ENCODE measurements at places on chromosomes 2 and 18.

- peak; percentile 78 for DNase-seq
Observed at GRCh38 chr2:136327162-136327852, 209.4 kb upstream of the CXCR4 start.

- DNase-seq: no peak
Observed at GRCh38 chr2:160010361-160011145, 51.9 kb downstream of the PLA2R1 start.

DNA sequence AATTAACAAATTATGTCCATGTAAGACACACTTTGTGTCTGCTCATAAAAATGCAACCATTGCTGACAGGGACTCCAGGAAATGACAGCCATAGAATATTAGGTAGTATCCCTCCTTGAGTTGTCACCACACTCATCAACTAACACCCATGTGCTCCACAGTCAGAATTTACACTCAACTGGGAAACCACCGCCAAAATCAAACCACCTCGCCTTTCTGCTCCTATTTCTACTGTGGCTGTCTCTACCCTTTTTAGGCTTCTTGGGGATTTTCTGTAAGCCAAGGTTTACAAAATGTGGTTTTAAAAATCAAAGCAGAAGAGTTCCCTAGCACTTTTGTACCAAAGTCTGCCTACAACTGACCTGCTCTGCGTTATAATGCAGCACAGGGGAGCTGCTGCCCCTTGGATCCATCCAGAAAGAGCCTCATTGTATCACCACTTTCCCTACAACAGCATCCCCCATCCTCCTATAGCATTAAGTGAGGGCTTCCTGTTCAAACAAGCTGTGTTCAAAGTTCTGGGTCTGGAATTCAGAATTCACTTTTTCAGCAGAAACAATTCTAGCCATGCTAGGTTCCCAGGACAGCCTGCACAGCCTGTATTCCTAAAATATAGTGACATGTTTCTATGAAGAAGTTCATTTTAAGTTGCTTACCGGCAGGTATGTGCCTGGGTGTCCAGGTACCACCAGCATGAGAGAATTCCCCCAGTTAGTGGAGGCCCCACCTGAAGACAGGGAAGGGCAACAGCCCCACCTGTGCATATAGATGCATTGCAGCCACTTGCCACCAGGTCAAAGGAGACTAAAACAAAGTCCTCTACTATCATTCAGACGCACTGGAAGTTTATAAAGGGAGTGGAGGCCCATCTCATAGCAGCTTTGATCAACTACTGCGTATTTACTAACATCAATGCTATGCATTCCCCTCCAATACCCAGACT is 104.3 kb downstream of the MYO5B start:
- DNase-seq: no peak

DNA sequence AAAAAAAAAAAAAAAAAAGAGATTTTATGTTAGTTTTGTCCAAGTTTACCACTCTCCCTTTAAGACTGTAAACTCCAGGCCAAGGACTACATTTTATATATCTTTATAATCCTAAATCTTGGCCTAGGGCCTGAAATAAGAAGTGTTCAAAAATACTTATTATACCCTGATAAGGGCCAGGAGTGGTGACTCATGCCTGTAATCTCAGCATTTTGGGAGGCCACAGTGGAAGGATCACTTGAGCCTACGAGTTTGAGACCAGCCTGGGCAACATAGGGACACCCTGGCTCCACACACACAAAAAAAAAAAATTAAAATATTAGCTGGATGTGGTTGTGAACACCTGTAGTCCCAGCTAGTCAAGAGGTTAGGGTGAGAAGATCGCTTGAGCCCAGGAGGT is 12.7 kb downstream of the TRIP12 start:
- no peak for DNase-seq

DNA sequence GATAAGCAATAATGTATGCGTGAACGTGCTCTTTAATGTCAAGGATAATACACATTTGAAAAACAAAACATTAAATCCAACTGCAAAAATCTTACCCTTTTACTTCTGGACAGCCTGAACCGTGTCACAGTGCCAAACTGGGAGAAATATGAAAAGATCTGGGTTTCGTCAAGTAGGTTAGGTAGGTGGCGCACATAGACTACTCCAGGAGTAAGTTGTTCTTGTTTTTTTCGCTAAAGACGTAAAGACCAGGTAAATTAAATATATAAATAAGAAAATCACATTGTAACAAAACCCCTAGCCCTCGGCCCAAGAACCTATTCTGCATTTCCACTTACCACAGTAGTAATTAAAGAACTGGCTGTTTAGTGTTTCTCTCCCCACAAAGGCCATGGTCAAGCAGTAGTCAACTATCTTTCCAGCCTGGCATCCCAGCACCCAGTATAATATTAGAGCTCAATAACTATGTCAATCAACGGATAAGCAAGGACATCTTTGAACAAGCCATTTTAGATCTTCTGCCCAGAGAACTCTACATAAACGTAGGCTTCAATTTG is 1.1 kb downstream of the NIFK start:
- DNase-seq: no peak

DNA sequence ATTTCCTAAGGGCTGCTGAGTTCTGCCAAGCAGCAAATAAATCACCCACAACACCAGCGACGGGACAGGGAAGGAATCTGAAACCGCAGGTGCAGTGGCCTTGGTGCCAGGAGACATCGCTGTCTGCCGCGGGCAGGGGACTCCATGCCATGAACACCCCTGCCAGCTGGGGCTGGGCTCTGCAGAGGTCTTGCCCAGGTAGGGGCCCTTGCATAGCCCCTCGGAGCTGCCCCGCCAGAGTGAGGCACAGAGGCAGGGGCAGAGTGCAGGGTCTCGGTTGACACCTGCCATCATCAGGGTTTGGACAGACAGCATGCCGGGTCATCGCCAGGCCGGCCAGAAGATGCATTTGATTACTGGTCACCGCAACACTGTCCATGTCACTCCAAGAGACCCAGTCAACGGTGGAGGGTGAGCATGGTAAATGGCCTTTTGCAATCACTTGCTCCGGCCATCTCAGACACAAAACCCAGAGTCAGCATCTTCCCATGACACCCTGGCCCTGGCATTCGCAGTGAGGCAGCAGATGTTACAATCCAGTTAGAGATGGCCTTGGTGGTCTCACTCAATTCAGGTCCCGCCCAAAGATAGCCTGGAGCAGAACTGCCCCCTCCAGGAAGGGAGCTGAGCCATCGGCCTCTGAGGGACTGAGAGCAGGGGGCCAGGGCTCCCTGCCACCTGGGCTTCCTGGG is 255.4 kb downstream of the NDUFA10 start:
- no peak for DNase-seq

DNA sequence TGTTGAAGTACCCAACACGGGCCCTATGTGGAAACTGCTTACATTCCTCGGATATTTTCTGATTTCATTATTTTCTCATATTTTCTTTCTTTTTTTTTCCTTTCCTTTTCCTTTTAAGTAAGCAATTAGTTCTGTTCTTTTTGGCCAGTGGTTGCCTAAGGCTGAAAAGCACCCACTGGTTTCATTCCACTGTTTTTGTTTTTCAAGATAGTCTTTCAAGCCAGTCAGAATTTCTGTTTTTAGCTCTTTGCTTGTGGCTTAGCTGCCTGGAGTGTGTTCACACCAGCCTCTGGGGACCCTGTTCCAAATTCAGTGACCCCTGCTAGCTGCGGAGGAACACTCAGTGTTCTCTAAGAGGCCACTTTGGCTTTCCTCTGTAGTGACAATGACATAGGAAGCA is 73.6 kb downstream of the NRP2 start:
- DNase-seq: no peak

DNA sequence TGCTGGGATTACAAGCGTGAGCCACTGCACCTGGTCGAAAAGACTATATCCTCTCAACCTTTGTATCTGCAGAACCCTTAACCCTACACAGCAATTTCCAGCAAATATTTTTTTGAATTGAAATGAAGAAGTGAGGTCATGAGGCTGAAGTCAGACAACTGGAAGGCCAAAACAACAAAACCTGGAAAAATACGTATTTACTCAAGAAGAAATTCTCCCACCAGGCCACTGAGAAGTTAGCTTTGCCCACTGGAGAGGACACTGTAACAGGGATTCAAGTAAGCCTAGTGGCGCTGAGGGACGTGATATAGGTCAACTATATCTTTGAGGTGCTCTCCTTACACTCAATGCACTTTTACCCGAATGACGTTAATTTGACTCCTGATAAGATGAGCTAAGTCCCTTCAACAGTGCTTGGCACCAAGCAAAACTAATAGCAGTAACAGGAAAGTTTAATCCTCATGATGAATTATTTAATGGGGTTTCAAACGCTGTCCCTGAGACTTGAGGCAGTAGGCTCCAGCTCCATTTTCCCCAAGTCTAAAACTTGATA is 1.9 kb downstream of the HDLBP start:
- DNase-seq: no peak

- DNase-seq: no peak
Observed at GRCh38 chr2:70144443-70145143, 46.2 kb downstream of the C2orf42 start.

GRCh38 chr2:27728081-27728858 is 43.2 kb upstream of the MRPL33 start:
- peak; percentile 47 for DNase-seq

DNA sequence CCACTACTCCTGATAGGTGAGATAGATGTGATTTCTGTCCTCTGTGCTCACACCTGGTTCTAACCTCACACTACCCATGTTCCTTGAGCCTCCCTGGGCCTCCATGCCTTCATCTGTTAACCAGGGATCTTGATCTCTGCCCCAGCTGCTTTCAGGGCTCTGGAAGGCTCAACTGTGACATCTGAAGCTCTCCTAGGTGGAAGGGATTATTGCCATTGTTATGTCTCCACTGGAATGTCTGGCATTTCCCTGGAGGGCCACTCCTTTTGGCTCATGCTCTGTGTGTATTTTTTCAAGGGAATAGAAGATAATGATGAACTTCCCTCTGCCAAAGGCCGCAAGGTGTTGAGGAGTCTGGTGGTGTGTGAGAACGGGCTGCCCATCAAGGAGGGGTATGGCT is 41.2 kb downstream of the PCARE start:
- DNase-seq: no peak

DNA sequence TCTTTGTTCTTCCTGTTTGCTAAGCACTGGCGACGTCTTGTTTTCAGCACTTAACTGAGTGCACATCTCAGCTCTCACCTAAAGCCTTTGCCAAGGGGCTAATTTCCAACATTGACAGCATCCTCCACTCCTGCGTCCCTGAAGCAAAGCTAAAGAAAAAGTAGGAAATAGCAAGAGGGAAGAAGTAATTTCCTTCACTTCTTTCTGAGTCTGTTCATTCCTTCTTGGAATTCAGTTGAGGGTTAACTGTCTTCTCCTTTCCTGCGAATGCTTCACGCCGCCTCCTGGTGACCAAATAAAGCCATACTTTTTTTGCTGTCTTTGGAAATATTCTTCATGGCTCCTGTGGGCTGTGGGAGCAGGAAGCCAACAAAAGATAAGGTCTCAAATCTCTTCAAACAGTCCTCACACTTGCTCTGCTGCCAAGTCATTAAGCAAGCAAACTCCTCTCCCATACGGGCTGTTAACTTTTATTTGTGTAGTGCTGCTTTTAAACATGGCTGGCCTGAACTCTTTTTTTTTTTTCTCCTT is 100.9 kb downstream of the DPP10 start:
- DNase-seq: no peak

DNA sequence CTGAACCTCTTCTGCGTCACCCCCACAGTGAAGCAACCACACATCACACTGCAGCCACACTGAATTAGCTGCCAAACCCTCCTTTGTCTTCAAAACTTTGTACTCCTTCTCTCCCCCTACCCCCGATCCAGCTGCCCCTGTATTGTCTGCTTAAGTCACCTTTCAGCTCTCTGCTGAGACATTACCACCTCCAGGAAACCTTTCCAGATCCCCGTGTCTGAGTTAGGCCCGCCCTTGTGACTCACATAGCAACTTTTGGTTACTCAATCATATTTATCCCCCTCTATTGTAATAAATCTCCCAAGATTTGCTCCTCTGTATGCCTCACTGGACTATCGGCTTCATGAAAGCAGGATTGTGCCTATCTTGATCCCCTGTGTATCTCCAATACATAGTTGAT is 82.8 kb upstream of the CDCA7 start:
- DNase-seq: no peak

GRCh38 chr2:217437290-217437870 is 565.4 kb downstream of the TNS1 start:
- DNase-seq: no peak

- DNase-seq: peak; percentile 83
Observed at GRCh38 chr2:94874277-94874997, 3.2 kb downstream of the TEKT4 start.

DNA sequence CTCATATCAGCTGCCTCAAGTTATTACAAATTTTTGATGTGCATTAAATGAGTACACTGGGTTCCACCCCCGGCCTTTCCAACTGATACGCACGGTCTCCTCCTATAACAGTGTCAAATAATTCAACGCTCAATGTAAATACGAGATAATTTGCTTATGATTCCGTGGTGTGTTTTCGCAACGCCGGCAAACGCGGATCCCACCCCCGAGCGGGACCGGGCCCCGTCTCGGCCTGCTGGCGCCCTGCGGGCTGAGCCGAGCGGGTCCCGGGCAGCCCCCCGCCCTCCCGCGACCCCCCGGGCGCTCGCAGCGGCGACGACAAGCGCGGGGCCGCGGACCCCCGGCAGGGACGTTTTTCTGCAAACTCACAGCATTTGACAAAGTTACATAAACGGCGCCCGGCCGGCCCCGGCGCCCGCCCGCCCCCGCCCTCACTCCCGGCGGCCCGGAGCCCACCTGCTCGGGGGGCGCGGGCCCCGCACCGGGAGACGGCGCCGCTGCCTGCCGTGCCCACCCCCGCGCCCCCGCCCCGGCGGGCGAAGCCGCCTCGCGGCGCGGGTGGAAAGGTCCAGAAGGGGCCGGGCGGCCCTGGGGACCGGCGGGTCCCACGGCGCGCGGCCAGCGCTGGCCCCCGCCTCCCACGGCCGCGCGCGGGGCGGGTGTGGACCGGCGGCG is 762 bp downstream of the HDAC4 start:
- no peak for DNase-seq

DNA sequence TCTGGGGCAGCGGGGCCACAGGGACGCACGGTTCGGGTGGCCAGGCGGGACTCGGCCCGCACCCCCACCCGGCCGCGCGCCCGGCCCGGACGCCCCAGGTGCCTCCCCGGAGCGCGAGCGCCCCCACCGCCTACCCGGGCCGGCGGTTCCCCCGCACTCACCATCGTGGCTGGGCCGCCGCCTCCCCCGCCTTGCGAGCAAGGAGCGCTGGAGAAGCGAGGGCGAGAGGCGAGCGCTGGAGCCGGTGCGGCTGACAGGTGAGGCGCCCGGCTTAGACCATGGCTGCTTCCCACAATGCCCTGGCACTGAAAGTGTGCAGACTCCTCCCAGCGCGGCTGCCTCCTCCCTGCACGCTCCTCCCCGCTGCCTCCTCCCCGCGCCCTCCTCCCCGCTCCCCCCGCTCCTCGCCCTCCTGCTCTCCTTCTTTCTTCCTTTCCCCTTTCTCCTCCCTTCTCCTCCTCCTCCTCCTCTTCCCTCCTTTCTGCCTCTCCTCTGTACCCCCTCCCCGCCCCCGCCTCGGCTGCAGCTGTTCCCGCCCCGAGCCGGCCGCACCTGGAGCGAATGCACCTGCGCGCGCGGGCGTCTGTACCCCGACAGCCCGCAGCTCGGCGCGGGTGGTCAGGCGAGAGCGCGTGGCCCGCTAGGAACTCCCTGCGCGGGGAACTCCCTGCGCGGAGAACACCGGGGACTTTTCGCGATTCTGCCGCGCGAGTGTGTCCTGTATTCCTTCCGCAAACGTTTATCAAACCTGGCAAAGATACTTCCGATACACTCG is at the start of gene AP1S3:
Gene AP1S3, minus strand, starts transcription at position 296 of the 775 bp plus-strand sequence. Its CDS starts 132 bp downstream, at position 164.
- DNase-seq: peak; percentile 84

GRCh38 chr18:4211111-4211837 is 243.8 kb downstream of the DLGAP1 start:
- no peak for DNase-seq
